NCI-H2107 (cell line): ENCODE measurements at places on chromosomes 2 and 18.

DNA sequence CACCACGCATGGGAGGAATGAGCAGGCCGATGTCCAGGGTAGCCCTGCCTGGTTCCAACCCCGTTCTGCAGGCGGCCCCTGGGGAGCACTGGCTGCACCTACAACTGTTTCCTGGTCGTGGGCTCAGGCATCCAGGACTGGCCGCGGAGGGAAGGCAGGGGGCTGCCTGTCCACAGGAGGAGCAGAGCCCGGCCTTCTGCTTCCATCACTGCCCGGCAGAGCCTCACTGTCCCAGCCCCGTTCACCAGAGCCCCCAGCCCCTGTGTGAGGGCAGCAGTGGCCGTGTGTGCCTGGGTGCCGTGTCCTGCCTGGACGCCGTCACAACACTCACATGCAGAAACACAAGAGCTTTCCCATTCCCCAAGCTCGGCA is 56.2 kb downstream of the KCNG2 start:
- no peak for DNase-seq

- no peak for DNase-seq
Observed at GRCh38 chr2:88729061-88729745, 37.7 kb downstream of the RPIA start.

DNA sequence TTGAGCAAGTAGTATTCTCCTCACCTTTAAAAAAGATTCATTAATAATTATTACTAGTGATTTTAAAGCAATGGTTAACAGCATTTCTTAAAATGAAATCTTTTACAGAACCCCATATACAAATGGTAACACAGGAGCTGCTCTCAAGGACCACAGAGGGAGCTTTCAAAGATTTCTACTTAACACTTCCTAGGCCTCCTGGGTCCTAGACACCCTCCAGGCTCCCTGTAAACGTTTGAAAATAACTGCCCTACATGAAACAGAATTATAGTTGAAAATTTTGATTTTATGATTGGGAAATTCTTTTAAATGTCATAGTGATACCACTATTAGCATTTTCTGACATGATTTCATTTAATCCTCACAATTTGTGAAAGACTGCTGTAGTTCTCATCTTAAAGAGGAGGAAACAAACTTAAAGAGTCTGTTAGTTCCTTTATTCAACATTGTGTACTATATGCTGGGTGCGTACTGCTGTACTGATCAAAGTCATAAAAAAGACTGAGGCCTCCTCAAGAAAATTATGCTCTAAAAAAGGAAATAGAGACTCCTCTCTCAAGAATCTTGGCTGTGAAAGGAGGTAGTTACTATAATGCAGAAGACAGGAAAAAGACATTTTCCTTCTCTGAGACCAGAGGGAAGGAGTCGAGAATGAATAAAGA is 10.6 kb downstream of the CUL3 start:
- no peak for DNase-seq

DNA sequence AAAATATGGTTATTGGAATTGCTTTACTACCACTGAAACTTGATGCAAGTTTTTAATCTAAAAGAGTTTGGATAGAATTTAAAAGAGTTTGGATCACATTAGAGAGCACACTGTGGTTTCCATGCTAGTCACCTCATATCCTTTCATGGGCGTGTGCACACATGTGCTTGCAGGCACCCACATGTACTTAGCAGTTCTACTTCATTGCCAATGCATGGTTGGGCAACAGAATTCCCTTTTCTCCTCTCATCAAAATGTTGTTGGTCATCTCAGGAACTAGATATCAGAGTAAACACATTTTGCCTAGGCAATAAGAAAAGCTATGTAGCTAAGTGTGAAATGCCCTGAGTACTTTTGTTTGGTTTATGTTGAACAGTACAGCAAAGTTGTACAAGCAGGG is 254.1 kb upstream of the RASGRP3 start:
- no peak for DNase-seq

DNA sequence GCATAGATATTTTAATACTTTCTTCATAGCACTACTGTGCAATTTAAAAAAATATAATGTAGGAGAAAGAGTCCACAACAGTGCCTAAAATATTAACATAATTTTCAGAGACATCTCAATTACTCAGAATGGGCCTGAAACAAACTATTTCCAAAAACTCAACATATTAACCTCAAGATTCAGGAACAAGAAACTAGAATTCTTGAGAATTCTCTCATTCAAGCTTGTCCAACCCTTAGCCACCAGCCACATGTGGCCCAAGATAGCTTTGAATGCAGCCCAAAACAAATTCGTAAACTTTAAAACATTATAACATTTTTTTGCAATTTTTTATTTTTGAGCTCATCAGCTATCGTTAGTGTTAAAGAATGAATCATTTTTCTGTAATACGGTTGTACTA is 35.2 kb downstream of the LNPK start:
- DNase-seq = no peak

- no peak for DNase-seq
Observed at GRCh38 chr2:31267437-31268120, 33.6 kb downstream of the EHD3 start.

DNA sequence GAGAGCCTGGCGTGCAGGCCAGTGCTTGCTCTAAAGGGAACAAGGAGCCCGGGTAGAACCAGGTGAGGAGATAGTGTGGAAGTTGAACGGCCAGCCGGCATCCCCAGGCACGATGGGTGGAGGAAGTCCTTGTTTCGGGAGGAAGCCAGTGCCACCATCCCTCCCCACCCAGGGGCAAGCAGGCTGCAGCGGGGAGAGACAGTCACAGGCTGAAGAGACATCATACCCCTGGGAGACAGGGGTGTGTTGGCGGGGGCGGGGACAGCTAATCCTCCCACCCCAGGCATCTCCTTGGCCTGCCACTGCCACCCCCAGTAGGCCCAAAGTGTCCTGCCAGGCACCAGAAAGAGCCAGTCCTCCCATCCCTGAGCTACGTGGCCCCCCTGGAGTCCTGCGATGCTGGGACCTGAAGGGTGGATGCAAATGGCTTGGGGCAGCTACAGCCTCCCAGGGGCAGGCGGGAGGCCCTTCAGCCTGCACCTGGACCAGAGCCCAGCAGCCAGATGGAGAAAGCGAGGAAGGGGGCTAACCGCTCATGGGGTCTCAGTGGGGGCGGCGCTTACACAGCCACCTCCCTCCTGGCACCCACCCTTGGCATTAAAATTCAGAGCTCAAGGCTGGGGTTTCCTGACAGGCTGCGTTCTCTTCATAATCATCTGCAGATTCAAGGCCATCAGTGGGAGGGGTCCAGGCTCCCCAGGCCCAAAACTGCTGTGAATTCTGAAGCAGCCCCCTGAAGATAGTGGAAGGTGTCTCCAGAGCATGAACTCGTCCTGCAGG is 14.8 kb upstream of the GPR55 start:
- no peak for DNase-seq

- DNase-seq = no peak
Observed at GRCh38 chr2:209322041-209322440, 101.8 kb upstream of the MAP2 start.

DNA sequence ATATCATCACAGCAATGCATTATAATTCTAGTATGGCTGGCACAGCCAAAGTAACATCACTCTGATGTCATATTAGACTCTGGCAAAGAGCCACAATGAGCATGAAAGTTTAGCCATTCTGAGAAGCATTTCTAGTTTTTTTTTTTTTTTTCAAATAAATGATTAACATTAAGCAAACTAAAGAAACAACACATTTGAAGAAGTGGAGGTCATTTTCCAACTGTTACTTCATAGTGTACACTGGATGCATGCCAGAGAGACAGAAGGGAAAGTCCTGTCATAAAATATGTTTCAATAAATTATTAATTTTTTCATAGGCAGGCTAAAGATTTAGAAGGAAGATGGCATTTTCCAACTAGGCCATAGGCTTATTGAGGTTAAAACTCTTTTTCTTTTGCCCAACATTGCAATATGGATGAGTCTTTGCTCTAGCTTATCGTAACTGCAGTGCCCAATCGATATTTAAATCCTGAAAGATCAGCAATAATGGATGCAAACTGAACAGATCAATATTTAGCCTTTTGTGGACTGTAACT is 1630.4 kb upstream of the ACVR2A start:
- no peak for DNase-seq

DNA sequence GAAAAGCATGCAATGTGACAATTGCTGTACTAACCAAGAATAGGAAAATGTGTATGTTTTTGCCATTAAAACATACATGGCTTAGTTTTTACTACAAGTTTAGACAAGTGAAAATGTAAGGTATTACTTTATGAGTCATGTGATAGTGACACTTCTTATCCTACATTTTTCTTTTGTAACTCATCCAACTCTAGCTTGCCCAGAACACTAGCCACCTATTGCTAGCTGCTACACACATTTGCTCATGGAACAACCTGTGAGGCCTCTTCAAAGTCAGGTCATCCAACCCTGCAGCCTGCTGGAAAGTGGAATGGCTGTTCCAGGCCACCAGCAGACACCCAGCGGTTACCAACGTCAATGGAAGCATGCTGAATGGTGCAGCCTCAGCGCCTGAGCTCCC is 1043.9 kb downstream of the TMEM182 start:
- no peak for DNase-seq

DNA sequence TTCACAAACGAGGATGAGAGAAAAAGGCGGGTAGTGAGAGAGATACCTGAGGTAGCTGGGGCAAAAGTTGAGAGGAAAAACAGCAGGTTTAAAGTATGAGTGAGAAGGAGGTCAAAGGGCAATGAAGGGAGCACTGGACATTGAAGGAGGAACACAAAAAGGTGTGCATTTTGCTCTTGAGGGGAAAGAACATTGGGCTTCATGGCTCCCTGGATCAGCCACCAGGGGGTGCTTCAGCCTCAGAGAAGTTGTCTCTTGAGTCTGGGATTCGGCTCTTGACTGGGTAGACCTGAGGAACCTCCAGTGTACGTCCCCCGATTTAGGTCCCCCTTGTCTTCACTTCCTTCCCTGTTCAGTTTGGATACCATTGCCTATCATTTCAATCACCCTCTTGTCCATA is 128.5 kb downstream of the RAPGEF4 start:
- no peak for DNase-seq

DNA sequence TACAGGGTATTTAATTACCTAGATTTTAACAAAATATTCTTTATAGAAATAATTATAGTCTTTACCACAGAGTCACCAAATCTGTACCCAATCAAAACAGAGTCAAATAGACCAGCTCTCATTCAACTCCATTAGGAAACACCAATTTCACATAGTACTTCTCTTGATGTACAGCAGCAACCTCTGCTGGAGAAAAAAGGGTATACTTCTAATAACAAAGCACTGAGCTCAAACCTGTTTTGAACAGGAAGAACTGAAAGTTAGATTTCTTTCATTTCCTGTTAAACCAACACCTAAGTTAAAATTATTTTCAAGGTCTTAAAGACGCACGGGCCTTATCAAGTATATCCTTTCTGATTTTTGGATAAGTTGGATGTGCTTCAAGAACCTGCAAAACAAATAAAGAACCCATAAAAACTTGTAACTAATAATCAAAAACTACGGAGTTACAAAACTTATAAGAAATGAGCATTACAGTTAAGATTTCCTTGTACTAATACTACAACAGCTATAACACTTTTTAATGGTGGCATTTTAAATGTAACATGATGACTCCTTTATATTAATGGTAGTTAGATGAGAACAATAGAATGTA is 79.0 kb downstream of the TTC21B start:
- DNase-seq = no peak

DNA sequence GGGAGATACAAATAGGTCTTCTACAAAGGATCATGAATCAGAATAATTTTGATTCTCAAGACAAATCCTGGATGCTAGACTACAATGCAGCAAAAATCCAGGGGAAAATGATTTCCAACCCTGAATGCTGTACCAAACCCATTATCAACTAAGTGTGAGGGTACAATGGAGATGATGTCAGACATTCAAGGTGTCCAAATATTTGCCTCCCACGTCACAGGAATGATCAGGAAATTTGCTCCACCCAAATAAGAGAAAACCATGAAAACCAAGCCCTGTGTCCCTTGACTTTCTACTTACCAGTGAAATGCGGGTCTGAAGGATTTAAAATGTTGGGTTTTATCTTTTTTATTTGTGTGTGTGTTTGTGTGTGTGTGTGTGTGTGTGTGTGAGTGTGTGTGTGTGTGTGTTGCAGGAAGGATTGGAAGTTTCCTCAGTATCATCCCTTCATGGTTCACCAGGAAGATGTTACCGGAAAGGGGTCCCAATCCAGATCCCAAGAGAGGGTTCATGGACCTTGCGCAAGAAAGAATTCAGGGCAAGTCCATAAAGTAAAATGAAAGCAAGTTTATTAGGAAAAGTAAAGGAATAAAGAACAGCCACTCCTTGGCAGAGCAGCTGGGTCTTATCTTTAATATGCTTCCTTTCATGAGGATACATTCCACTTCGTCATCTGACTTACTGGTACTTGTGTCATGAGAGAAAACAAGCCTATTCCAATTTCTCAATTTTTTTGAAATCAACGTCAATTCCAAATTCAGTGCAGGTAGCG is 61.1 kb upstream of the ID2 start:
- no peak for DNase-seq

- DNase-seq = no peak
Observed at GRCh38 chr2:173346035-173346434, 8.6 kb upstream of the CDCA7 start.

GRCh38 chr18:74040459-74041332 is 106.9 kb downstream of the FBXO15 start:
- peak; percentile 9 for DNase-seq
